ENCODE measurements at places on chromosomes 12 and 14.

DNA sequence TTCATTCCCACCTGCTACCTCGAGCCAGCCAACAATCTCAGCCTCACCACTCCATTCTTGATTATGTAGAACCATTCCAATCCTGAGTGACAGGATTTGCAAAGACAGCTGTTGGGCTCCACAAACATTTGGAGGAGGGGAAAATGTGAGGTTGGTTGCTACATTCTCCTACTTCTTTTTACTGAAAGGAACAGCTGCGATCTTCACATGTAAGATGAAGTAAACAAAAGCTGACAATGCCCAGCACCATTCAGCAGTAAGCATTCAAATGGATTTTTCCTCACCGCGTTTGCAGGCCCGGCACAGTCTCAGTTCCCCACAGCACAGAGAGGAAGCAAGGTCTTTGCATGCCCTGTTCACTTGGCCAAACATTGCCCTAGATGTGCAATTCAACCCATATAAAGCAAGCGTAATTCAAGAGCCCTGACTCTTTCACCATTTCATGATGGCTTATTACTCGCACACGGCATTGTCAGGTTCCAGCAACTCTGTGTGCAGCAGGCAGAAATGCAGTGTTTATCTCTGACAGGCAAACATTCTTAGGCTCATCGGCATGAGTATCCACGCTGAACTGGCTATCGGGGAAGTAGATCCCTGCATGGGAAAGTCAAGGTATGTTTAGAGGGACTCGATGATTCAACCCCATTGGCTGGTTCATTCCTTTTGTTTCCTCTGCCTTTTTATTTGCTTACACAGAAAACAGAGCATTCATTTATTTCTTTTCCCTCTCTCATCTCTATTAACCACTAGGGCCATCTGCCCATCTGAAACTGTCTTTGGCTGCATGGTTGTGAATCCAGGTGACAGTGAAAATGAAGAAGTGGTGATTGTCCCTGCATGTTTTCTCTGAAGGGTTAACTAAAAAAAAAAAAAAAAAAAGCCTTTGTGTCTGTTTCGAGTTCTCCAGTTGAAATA lies 236.1 kb upstream of the PLEKHG7 start:
- DNase-seq = no peak

DNA sequence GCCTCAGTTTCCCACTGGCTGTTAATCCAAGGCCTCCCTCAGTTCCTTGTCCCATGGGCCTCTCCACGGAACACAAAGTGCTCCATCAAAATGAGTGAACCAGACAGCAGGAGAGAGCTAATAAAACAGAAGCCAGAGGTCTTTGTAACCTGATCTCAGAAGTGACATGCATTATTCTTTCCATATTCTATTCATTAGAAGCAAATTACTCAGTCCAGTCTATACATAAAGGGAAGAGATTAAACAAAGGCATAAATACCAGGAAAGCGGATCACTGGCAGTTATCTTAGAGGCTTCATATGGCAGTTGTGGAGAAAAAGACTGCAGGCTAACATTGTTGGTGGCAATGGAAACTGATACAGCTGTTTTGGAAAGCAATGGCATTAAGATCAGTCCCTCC lies 170.6 kb upstream of the GARIN6 start:
- DNase-seq = no peak

- no peak for DNase-seq
Measured at GRCh38 chr14:24414077-24414476, 15.3 kb downstream of the NYNRIN start.

- no peak for DNase-seq
Measured at GRCh38 chr12:67813456-67813904, 164.9 kb downstream of the DYRK2 start.

DNA sequence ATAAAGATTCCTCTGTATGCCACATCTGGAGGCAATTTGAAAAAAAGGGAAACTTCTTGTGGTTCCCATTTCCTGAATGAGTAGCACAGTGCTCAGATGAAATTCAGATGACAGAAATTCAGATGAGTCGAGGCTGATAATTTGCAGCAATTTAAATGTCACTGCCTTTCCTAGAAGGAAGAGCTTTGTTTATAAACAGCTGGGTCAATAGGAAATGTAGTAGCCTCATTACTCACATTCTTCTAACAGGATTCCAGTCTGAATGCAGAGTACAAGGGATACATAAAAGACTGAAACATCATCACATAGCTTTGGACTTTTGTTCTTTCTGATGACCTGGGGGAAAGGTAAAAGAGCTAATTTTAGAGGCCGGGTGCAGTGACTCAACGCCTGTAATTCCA lies 11.3 kb upstream of the DACT1 start:
- peak; percentile 86 for DNase-seq

DNA sequence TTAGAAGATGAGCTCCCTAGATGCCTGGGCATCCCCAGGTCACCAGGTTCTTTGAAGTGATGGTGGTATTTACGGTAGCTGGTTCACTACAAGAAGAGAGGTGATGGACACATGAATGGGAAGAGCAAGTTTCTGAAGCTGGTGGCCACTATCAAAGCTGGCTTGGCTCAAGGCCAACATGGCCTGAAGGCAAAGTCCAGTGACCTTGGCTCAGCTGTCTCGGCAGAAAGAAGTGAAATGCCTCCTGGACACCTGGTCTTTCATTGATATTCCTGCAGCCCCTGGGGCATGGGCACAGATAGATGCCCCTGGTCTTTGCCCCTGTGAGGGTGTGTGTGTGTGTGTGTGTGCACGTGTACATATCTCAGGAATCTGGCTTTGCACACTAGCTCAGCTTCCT lies 441.8 kb upstream of the TMPO start:
- no peak for DNase-seq

- DNase-seq = no peak
Measured at GRCh38 chr12:76556368-76556767, 3.2 kb downstream of the OSBPL8 start.

DNA sequence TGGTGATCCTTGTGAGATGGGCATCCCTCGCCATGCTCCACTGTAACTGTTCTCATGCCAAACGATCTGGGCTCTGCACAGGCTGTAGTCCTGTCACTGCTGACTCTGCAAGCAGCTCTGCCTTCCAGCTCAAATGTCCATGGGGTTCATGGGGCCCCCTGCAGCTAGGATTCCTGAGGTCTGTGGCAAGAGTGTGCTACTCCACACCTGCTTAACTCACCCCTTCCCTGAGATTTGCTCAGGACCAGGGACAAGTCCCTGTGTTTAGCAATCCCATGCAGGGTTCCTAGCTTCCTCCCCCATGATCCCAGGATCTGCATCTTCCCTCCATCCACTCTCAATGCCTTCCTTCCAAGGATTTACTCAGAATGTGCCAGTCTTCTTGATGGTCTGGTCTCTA lies 241.0 kb downstream of the ASCL1 start:
- no peak for DNase-seq

DNA sequence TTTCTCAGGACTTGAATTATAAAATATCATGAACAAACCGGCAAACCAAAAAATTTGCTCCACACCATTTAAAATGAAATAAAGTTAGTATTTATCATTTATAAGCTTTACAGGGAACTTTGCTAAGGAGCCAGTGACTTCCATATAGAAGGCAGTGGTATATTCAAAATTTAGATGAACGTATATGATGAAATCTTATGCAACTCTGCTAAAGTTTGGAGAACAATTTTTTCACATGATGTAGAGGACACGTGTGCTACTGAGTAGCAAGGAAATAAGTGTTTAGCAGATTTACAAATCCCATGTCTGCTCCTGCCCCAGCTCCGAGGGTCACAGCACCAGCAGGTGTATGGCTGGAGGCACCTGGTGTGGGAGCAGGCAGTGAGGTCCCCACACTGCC lies 70.8 kb upstream of the IFNG-AS1 start:
- no peak for DNase-seq

DNA sequence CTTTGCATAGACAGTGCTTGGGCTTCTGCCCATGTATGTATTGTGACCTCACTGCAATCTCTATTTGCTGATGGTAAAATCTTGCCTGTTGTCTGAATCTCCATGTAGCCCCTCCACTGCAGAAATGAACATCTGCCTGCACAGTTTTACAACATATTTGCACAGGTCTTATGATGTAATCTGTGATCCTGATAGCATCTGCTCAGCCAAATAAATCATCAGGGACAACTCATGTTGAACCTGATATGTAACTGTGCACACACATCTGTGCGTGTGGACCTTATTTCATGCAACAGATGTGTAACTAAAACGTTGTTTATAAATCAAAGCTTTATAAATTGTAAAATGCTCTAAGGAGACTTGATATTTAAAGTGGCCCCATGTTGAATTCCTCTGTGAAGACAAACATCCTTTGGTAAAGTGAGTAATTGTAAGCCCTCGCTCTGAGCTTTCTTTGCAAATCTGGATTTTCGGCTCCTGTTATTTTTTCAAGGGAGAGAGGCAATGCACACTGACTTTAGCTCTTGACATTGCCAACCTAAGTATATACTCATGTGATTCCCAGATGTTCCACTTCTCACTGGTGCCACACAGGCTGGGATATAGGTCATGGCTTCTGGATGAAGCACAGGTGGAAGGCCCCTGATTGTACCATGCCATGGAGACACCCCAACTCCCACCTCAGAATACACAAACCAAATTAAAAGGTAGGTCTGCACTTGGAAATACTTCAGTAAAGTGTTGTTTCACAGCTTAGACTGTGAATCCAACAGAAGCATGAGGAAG lies 371.3 kb downstream of the GRIN2B start:
- no peak for DNase-seq
